ENCODE measurements at places on chromosomes 6 and 20.

- DNase-seq = no peak
These were observed 1176.0 kb upstream of the GJE1 start for GRCh38 chr6:140956571-140957369.

DNA sequence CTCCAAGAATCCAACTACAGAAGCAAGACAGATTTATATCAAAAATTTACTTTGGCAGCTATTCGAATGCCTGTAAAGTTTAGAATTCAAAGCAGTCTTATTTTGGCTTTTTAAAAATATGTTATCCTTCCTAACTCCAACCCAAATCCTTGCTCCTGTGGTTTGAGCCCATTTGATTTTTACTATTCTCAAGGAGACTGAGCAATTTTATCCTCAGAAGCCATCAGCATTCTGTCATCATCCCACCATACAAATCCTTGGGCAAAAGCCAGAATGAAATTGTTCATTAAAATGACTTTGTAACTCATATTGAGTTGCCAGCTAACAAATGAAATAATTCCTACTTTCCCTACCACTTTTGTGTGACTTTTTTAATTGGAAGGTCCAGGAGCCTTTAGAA, 392.8 kb downstream of the ADGRB3 start:
- no peak for DNase-seq

GRCh38 chr20:53582574-53583351, 10.9 kb downstream of the ZNF217 start:
- no peak for DNase-seq

DNA sequence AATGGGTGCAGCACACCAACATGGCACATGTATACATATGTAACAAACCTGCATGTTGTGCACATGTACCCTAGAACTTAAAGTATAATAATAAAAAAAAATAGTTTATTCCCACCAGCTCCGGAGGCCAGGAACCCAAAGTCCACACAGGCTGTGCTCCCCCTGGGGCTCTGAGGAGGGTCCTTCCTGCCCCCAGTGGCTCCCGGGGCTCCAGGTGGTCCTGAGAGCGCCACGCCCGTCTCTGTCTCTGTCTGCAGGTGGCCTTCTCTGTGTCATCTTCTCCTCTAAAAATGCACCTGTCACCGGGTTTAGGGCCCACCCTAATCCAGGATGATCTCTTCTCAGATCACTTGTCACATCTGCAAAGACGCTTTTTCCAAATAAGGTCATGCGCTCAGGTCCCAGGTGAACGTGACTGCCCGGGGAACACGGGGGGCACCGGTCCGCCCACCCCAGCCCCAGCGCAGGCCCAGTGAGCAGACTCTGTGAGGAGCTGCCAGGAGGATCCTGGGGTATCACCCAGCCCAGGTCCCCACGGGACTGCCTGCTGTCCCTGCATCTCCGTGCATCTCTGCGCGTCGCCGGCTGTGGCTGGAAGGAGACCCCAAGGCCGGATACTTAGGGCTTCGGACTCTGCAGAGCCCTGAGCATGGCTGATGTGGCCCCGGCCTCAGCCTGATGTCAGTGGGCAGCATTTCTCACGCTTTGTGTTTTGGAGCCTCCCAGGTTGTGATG, 11.8 kb downstream of the SLCO4A1 start:
- no peak for DNase-seq

DNA sequence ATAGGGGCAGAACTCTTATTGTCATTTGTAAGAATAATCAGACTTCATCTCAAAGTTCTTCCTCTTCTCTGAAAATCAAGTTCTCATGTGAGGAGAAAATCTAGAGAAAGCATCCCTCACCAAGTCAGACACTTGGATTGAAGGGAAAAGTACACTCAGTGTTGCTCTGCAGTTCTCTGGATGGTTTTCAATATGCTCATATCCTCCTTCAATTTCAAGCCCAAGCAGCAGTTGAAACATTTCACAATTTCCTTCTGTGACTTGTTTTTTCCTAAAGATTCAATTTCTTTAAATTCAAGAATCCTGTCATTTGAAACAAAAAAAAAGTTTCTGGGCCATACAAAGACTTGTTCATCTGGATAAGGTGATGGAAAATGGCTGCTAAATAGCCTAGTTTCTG, 140.2 kb upstream of the AHI1 start:
- no peak for DNase-seq

Measured in CD8-positive, alpha-beta T cell (primary cell).